ENCODE measurements at places on chromosomes 2 and 18. TPM values are rescaled to one million over a fixed set of nuclear protein-coding genes. Genes with fewer than 3 reads are reported as not detected.

CCDC150 gene
- 3.7 TPM for total RNA-seq

SLC4A3 gene
- total RNA-seq, result 2.6 TPM

DNA sequence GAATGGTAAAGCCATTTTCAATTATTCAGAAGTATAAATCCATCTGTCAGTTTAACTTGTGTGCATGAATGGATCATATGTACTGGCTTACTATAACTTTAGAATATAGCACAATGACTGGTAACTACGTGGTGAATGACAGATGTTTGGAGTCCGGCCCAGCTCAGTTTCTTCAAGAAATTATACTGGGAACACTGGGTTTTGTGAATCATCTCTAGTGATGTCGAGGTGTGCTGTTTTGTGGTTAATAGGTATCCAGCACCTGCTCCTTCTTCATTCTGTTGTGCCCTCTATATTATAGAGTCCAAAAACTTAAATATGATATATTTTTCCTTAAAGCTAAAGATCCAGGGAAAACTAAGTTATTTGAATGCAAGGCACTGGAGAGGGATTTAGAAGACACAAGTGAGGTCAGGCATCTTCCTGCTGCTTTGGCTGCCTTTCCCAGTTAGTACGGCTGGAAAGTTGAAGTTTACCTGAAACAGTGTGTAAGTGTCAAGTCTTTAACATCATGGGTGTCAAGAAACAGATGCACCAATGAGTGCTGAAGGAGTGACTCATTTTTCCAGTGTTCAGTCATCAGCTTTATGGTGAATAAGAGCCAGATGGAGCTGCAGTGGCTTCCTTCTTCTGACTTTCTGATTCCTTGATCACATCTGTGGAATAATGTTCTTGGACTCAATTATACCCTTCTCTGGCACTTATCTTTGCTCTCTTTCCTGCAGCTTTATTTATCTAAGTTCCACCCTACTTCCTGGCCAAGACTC, 1079.5 kb upstream of the CELF4 start:
- no peak for DNase-seq

DNA sequence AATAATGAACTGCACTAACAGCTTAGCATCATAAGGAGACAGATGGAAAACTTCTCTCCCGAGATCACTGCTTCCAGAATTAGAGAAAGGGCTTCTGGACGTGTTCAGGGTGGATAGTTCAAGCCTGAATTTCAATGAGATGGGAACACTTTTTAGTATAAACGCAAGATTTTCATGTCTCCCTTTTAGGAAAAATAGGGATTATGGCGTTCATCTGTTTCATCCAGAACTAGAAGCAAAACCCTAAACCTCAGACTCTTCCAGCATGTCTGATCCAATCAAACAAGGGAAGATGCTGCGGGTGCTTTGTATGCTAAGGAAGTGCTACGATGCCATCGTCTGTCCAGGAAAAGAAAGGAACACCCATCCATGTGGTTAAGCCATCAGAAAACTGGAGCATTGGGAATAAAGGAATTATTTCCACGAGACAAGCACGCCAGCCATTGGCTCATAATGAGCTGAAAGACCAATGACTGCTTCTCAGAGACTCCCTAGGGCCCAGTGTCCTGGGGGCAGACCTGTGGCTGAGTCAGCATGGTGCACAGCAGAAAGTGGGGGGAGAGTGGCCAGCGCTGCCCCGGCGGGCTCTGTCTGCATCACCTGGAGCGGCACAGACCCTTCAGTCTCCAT, 65.9 kb upstream of the AFF3 start:
- DNase-seq, result no peak

DNA sequence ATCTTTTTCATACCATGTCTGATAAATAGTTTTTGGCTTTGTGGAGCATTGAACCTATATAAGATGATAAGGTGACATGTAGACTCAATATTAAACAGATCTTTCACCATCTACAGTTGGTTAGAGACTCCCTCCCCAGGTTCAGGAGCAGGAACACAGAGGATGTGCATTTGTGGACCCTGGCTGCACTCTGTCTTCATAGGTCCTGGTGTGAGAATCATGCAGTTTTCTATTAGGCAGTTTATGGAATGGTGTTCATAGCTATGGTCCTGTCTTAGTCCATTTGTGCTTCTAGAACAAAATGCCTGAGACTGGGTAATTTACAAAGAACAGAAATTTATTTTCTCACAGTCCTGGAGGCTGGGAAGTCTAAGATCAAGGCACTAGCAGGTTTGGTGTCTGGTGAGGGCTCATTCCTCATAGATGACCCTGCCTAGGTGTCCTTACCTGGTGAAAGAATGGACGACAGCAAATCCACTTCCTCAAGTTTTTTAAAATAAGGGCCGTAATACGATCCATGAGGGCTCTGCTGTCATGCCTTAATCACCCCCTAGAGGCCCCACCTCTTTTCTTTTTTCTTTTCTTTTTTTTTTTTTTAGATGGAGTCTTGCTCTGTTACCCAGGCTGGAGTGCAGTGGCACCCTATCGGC, 35.3 kb upstream of the FAM98A start:
- no peak for DNase-seq

DNA sequence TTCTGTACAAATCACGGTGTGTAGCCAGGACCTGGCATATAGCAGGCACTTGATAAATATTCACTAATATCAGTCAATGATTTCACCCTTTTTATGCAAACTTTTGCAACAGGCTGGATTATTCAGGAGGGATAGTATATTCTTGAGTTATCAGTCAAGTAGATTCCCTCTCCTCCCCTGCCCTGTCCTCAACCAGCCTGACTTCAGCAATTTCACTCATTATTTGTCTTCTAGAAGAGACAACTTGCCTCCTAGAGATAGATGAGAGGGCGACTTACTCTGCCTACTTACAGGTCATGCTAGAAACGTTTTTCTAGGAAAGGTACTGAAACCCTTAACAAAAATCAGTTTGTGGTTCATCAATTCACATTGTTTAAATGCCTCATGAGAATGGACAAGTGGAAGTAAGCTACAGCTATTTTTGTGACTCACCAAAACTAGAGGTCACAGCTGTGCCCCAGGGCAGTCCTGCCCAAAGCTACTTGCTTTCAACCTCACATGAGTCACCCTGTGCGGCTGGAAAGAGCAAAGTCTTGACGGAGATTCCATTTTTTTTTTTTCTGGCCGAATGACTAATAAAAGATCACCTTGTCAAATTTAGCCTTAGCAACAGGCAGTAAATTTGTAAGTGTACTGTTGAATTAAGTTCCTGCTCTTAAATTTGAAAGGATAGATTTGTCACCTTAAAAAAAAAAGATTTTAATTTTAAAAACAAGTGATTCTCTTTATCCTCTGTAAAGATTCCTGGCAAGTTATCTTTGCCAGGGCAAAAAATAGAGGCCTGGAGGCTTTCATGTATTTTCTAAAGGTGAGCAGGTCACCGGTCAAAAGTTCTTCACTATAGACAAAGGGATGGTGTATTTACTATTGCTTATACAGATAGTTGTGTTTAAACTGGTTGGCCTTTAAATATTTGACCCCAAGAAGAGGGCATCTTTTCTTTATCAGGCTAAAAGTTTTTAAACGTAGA, 109.0 kb upstream of the SLC35G4 start:
- peak; percentile 100 for DNase-seq

DNA sequence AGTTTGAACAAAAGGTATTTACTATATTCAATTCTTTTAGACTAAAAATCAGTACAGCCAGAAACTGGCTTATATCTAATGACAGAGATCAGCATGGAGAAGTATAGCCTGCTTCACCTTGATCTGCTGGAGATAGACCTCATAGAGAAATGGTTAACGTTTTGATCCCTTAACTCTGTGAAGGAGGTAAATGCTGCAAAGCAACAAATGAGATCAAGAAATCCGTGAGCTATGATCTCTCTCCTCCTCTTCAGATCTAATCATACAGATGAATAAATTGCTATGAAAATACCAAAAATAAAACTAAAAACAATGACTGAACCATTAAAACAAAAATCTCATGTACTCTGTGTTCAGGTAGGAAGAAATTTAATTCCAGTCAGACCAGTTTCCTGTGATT, 42.8 kb downstream of the KLHL14 start:
- no peak for DNase-seq

- DNase-seq, result no peak
Observed at GRCh38 chr2:27131429-27131828, 3.0 kb downstream of the PREB start.

DNA sequence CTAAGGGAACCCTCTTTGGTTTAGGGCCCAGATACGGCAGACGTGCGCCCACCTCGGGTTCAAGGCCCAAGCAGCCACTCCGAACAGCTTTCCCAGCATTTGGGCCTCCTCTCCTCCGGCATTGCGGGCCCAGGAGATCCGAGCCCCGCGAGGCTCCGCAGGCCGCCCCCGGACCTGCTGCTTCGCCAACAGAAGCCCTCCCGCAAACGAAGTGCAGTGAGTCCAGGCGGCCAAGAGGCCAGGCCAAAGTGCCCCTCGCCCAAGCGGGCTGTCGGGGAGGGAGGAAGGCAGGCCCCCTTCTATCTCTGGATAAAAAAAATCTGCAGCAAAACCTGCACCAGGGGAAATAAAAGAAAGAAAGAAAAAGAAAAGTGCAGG, 6.0 kb downstream of the EN1 start:
- DNase-seq, result no peak

DNA sequence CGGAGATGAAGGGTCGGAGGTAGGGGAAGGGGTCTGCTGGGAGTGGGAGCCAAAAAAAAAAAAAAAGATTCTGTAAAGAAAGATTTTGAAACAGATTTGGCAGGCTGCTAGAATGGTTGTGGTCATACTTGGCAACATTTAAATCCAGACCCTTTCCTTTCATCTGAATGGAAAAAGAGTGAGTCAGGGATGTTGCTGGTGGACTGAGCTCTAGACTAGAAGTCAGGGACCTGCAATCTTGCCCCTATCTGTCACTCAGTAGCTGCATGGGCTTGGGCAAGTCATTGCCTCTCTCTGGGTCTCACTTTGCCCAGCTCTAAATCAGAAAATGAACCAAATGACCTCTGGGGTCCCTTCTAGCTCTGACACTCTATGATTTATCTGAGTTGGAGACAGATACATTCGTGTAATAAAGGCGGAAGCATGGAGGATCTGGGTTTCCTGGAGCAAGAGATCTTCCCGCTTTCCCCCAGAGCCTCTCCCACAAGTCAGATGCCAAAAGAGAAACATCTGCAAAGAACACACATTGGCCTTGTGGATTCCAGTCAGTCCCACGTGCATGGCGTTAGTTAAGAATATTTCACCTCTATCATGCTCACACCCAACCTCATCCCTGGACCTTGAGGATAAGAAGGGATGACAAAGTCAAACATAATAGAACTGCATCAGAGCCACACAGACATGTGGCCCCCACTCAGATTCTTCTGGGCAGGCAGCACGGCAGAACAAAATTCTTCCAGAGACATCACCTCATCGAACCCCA, 58.5 kb downstream of the ADD2 start:
- peak; percentile 51 for DNase-seq

GRCh38 chr2:26274058-26274613, 29.4 kb downstream of the HADHB start:
- DNase-seq, result peak; percentile 77

DNA sequence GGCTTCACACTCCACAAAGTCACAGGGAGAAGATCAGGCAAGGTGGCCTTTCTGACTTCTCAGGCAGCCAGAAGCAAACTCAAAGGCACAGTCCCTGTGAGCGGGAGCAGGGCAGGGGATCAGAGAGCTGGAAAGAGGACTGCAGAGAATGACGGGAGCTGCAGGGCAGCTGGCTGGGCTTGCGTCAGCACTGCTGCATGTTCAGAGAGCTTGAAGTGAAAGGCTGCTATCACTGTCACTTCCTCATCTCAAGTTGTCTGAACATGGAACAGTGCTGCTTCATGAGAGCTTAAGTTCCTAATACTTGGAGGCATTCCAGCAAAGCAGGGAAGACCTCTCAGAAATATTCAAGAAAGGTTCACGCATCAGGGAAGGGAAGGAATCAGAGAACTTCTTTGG, 20.4 kb downstream of the TGFBRAP1 start:
- no peak for DNase-seq

DNA sequence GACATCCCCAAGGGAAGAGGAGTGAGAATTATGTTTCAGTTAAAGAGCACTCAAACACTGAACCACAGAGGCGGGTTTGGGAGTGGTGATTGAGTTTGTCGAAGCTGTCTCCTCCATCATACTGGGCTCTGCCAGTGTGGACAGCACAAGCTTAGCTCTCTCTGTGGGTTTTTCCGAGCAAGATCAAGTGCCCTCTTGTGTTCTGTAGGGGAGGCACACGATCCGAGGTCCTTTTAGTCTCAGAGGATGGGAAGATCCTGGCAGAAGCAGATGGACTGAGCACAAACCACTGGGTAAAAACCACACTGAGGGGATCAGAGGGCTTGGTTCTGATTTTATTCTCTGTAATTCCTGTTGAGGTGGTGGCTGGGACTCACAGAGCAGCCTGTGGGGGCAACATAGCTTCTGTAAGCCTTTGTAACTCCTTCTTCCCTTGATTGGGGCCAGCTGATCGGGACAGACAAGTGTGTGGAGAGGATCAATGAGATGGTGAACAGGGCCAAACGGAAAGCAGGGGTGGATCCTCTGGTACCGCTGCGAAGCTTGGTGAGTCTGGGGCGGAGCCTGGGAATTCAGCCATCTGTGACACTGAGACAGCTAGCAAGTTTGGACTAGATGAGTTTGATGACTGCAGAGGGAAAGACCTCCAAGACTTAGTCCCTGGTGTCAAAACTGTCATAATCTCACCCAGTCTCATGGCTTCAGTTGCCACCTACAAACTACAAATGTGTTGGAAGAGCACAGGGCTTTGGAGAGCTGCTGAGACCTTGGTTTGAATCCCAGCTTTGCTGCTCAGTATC, 2.0 kb downstream of the NAGK start:
- DNase-seq, result peak; percentile 14

Data from M059J (cell line).